ENCODE measurements at places on chromosomes 1 and 21.

DNA sequence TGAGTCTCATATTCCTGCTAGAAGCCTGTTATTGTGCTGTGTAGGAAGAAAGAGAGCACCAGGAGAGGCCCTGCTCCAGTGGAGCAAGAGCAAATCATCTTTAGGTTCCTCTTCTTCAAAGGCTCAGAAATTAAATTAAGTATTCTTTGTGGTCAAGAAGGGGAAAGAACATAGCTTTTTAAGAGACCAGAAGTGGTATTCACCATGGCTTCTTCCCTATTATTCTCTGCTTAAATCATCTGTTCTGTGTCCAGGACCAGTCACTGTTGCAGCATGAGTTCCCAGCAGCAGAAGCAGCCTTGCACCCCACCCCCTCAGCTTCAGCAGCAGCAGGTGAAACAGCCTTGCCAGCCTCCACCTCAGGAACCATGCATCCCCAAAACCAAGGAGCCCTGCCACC lies 1.1 kb downstream of the SPRR1B start:
- no peak for DNase-seq

DNA sequence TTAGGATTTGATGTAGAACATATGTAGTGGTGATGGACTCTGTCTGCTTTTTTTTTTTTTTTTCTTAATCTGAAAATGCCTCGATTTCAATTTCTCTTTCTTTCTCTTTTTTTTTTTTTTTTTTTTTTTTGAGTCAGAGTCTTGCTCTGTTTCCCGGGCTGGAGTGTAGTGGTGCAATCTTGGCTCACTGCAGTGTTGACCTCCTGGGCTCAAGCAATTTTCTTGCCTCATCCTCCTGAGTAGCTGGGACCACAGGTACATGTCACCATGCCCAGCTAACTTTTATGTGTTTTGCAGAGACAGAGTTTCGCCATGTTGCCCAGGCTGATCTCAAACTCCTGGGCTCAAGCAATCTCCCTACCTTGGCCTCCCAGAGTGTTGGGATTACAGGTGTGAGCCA lies 17.4 kb downstream of the MAST2 start:
- no peak for DNase-seq

DNA sequence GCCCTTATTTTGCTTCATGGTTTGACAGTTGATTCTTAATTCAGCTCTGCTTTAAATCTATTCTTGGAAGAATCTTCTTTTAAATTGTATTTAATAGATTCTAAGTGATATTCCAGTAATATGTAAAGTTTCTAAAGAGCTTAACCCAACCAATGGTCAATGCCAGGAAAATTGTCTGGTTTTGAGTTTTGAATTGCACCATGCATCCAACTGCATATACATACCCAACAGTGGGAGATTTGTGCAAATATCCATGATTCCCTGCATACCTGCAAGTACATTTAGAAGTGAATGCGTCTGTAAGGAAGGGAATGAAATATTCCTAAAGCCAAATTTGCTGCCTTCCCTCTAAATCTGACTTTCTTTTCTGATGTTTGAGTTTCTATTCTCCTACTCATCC lies 35.8 kb upstream of the C1orf105 start:
- no peak for DNase-seq

DNA sequence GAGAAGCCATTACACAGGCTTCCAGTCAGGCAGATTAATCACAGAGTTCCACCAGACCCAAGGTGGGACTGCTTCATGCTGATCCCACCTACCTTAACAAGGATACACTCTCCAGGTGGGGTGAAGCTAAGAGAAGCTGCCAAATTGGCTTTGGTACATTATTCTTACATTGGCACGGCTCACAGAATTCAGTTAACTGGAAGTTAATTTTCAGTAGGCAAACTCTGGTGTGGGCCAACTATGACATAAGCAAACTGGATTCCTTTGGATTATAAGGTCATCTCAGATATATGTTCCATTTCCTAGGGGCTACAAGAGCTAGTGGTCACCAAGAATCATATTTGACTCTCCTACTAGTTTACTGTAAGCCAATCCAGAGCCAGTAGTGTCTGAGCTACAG lies 448.8 kb upstream of the BEND5 start:
- no peak for DNase-seq

- no peak for DNase-seq
These were observed 191.1 kb upstream of the FGGY start for GRCh38 chr1:59105548-59106507.

GRCh38 chr1:206022766-206023165 lies 929 bp downstream of the CTSE start:
- no peak for DNase-seq

DNA sequence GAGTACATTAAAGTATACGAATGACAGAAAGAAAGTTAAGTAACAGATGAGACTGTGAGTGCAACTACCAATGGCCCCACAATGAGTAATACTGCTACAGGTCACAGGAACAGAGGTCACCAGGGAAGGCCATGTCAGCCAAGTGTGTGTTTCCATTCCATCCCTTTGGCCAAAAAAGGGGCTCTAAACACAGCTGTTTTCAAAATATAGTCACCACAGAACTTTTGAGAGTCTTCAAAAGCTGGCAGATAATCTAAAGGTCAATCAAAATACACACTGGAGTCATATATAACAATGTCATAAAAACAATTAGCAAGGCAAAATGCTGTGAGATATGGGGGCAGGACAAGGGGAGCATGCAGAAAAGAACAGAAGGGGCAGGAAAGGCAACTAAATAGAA lies 10.2 kb downstream of the USP24 start:
- no peak for DNase-seq
